Hematopoietic multipotent progenitor cell treated with erythropoietin and hydrocortisone succinate and interleukin-3 and kit ligand, for 17 days (in vitro differentiated cells): ENCODE measurements at places on chromosomes 12 and 14.

- no peak for DNase-seq
Measured at GRCh38 chr14:21406213-21406612, 22.4 kb upstream of the SUPT16H start.

GRCh38 chr12:30975581-30975980 lies 49.0 kb downstream of the TSPAN11 start:
- DNase-seq: no peak

- DNase-seq: no peak
Measured at GRCh38 chr12:14756334-14757143, 46.7 kb downstream of the WBP11 start.

- no peak for DNase-seq
Measured at GRCh38 chr14:71430321-71430677, 501.9 kb upstream of the RGS6 start.
